ENCODE measurements at places on chromosomes 4 and X. TPM values are rescaled to one million over a fixed set of nuclear protein-coding genes. Genes with fewer than 3 reads are reported as not detected.

- no peak for DNase-seq
These were observed 103.7 kb downstream of the ADRA2C start for GRCh38 chr4:3869661-3870566.

DNA sequence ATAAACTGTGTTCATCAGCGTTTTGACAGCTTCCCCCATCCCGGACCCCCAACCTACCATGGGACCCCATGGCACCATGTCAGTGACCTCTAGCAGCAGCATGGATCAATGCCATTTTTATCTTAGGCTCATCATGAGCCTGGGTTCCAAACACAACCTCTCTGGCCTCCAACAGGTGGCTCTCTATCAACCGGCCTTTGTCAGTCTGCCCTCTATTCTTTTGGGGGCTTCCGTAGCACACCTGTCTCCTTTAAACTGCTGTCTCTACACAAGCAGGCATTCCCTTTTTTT is 721 bp upstream of the TMEM150C start:
- DNase-seq: no peak

- DNase-seq: no peak
These were observed 99.2 kb downstream of the TSPAN7 start for GRCh38 chrX:38660395-38661102.

GRCh38 chrX:153379508-153379907 is 21.6 kb downstream of the PNMA6E start:
- no peak for DNase-seq

GRCh38 chrX:22135994-22136684 is 104.0 kb downstream of the PHEX start:
- DNase-seq: peak; percentile 61

Gene ANKRD50
- 60.7 TPM for polyA plus RNA-seq

- peak; percentile 26 for DNase-seq
These were observed 119.1 kb downstream of the PAPSS1 start for GRCh38 chr4:107600983-107601382.

All from muscle of leg (tissue), 16 donors.